Stimulated activated CD4-positive, alpha-beta T cell treated with anti-CD3 and anti-CD28 coated beads, Interleukin-12 subunit alpha, Interleukin-12 subunit beta, amount 100 ng/mL, for 48 hours (primary cell): ENCODE measurements at places on chromosomes 6 and 20.

GRCh38 chr20:63433756-63434531, 38.5 kb downstream of the KCNQ2 start:
- no peak for DNase-seq

GRCh38 chr6:79518842-79519241, 18.4 kb downstream of the LCA5 start:
- DNase-seq = no peak

GRCh38 chr6:138410048-138410735, 6.2 kb downstream of the HEBP2 start:
- no peak for DNase-seq

GRCh38 chr20:4866429-4866828, 134.9 kb downstream of the SLC23A2 start:
- DNase-seq = no peak

- DNase-seq = no peak
These were observed 299.6 kb upstream of the STXBP5 start for GRCh38 chr6:146904596-146904995.

DNA sequence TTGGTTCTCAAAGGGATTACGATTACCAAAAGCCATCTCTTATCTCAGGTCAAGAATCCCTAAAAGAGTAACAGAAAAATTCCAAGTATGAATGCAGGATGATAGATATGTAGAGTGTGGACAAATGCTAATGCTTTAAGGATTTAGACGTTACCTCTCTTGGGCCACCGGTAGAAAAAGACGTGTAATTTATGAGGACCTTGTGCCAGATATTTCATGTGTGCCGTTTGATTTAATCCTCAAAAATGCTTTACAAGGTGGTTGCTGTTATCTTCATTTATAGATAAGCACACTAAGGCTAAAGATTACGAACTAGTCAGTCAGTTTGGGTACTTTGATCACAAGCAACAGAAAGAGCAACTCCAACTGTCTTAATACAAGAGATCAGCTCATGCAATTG, 370.8 kb upstream of the JAG1 start:
- DNase-seq = no peak

DNA sequence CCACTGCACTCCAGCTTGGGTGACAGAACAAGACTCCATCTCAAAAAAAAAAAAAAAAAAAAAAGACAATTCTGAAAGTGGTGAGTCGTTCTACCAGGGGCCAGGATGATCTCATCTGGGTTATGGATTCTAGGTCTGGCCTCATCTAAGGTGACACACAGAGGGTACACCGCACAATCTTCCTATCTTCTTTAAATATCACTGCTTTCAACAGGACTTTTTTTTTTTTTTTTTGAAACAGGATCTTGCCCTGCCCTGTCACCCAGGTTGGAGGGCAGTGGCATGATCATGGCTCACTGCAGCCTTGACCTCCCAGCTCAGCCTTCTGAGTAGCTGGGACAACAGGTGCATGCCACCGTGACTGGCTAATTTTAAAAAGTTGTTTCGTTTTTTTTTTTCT, 67.7 kb downstream of the SLC16A10 start:
- peak; percentile 24 for DNase-seq

DNA sequence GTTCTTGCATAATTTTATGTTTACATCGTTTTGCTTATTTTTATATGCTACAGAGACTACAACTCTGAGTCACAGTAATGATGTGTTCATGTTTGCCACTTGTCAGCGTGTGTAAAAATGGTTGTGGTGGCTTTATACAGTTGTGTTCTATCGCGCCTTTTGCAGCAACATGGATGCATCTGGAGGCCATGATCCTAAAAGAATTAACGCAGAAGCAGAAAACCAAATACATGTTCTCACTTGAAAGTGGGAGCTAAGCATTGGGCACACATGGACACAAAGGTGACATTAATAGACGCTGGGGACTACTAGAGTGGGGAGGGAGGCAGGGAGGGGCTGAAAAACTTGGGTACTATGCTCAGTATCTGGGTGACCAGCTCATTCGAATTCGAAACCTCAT, 996 bp upstream of the SEC23B start:
- DNase-seq = no peak

GRCh38 chr20:1685304-1686052, 27.9 kb upstream of the SIRPG start:
- DNase-seq = no peak

DNA sequence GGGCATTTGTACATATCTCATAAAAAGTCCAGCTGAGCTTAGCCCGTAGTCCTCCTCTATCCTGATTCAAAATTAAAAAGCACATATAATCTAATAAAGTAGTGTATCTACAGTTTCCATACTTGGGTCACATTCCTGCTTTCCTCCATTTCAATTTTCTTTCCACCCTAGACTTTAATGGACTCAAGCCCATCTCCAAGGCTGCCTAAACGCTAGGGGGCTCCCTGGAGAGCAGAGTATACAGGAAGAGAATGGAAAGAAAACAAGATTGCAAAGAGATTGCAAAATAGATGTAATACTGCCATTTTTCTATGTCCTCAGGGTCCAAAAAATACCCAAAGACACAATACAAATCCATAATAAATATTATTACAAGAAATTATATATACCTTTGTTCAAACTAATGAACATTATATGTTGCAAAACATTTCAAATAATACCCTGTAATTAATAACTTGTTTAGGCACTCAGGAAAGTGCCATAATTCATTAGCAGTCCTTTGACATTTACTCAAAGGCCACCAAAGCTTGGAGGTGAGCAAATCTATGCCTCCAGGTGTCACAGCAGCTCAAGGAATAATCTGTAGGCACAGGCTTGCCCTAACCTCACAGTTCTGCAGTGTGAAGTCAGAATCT, 2.4 kb upstream of the MCM3 start:
- peak; percentile 30 for DNase-seq

DNA sequence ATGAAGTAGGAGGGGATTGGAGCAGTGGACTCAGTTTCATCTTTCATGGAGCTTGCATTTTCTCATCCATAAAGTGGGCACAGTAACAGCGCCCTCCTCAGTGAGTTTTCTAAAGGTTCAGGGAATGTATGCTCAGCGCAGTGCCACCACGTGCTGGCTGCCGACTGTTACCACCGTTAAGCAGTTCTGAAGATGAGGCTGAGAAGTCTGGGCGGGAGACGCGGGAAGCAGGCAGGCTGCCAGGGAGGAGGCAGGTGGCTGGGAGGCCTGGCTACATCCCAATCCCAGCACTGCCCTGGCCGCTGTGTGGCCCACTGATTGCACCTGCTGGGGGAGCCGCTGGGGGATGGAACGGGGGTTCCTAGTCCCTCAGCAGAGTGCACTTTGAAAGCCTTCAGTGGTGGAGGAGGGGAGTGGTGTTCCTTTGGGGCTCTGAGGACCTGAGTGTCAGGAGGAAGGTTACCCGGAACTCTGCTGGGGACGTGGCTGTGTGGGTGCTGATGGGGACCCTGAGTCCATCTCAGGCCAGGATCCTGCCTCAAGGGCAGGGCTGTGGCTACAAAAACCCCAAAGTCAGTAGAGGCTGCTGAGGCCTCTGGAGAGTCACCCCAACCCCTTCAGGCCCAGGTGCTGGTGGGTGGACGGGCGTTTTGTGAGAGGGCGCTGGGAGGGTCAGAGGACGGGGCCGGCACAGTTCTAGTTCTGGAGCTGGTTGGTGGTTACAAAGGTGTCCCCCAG, 28.0 kb upstream of the PHACTR3 start:
- DNase-seq = no peak

GRCh38 chr6:40484066-40484465, 103.1 kb downstream of the LRFN2 start:
- no peak for DNase-seq

- DNase-seq = no peak
These were observed 154.0 kb upstream of the LAMP5 start for GRCh38 chr20:9360431-9360830.

DNA sequence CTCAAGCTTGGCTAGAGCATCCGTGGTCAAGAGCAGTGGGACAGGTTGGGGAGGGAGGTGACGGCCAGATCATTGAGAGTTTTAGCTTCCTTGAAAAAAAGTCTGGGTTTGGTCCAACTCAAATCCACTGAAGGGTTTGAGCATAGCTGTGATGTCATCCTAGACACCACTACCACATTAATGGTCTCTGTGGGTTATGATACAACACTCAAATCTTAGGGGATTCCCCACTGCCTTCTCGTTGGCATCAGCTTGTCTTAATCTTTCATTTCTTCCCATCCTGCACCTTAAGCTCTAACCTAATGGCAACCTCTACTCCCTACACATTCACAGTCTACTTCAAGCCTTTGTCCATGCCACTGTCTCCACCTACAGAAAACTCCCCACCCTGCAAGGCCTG, 77.3 kb downstream of the BMP6 start:
- no peak for DNase-seq

- DNase-seq = no peak
These were observed 292.1 kb downstream of the ESR1 start for GRCh38 chr6:152099446-152100182.

- DNase-seq = no peak
These were observed 19.4 kb downstream of the QRSL1 start for GRCh38 chr6:106648651-106649308.

GRCh38 chr6:26552640-26553188, 14.5 kb downstream of the HMGN4 start:
- no peak for DNase-seq

DNA sequence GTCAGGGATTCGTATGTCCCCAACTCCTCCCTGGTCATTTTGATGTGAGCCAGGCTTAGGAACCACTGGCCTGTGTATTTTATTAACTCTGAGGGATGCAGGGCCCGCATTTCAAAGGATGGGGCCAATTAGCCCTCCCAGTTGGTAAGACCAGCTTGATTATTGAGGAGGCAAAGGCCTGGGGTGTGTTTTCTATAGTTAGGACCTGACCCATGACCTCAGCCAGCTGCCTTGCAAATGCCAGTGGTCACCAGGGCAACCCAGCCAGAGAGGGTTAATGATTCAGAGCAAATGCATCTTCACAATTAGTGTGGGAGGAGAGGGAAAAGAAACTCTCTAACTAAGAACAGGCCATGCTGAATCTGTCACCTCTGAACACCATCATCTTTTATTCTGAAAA, 835.4 kb downstream of the MAFB start:
- no peak for DNase-seq

GRCh38 chr6:150620244-150620643, 20.6 kb downstream of the PLEKHG1 start:
- DNase-seq = no peak

DNA sequence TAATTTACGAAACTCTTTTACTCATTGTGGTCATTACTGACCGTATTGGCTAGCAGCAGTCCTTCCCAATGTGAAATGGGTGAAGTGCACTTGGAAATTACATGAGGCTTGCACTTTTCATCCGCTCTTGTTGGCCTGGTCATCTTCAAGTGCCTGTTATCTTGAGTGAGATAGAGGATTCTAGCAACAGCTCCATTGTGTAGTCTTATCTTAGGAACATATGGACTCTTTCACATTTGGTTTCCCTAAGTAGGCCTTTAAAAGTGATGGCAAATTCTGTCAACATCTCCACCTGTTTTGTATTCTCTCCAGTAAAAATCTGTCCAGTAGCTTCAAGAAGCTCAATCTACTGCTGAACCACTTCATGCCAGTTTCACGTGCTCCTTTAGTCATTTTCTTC, 114.8 kb upstream of the MARCKS start:
- no peak for DNase-seq

GRCh38 chr20:16415071-16416053, 157.9 kb downstream of the KIF16B start:
- no peak for DNase-seq

- DNase-seq = no peak
These were observed 1.4 kb downstream of the PPP1R3D start for GRCh38 chr20:59938696-59939051.

DNA sequence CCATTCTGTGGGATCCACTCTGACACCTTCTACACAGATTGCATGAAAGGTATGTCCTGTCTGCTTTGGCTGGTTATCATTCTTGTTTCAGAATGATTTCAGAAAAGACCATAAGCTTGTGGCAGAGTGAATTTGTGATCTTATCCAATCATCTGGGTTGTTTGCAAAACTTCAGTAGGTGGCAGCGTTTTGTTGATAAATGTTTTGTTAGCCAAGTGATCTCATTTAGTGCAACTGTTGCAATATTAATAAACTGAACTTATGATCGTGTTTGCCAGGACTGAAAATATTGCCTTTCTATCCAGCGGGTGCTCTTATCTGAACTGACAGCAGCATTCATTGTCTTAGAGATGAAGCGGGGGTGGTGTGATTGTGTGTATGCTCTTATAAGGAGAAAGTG, 613.2 kb upstream of the NOX3 start:
- DNase-seq = no peak

- DNase-seq = no peak
These were observed 44.1 kb upstream of the NT5E start for GRCh38 chr6:85405853-85406198.

- no peak for DNase-seq
These were observed 13.1 kb downstream of the VSTM2L start for GRCh38 chr20:37915800-37916570.

DNA sequence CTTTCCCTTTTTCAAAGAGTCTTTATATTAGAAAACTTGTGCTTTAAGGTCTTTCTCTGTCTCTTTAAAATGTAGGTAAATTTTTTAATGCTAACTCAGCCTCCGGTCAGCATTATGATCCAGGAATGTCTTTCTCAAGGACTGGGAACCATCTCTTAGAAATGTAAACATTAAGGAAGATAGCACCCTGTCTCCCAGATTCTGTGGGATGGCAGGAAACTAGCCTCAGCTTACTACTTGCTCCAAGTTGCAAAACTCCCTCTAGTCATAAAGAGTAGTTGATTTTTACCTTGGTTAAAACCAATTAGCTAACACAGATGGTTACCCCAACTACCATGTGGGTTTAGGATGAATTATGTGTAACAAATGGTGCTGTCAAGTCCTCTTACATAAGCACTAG, 4.7 kb upstream of the TAAR1 start:
- DNase-seq = no peak

- no peak for DNase-seq
These were observed 4.2 kb upstream of the NTSR1 start for GRCh38 chr20:62704341-62704948.

- no peak for DNase-seq
These were observed 108.5 kb downstream of the LY86 start for GRCh38 chr6:6696867-6697531.

DNA sequence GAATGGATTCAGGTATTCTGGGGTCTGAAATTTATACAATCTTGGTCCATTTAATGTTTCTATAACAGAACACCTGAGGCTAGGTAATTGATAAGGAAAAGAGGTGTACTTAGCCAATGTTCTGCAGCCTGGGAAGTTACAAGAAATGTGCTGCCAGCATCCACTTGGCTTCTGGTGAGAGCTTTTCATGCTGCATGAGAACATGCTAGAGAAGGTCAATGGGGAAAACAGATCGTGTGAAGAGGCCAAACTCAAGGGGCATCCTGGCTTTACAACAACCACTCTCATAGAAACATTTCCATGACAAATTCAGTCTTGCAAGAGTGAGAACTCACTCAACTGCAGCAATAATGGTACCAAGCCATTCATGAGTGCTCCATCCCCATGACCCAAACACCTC, 16.8 kb downstream of the IL22RA2 start:
- DNase-seq = no peak

DNA sequence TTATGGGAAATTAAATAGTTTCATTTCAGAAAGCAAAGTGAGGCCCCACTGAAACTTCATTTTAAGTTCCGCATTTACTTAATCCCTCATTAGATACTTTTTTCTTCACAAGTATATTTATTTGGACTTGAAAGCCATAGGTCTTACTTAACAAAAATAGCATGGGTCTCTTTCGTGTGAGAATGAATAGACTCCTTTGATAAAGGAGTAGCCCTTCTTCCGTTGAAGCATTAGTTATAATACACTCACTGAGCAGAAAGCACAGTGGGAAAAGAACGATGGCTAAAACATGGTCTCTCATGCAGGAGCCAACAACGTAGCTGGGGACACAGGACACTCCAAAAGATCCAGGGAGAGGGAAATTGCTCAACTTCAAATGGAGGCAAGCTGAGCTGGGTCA, 130.4 kb downstream of the SLC23A2 start:
- no peak for DNase-seq

- no peak for DNase-seq
These were observed at the start of gene C6orf58 for GRCh38 chr6:127576874-127577273. TSS of gene C6orf58 (plus strand) at chr6:127577174. CDS start at chr6:127577186, 12 bp downstream.
